ENCODE measurements at places on chromosomes 3 and 15.
A peak's percentile ranks its signal among the peaks of the same experiment; 100 is the strongest.

GRCh38 chr3:87795701-87796100 is 263.1 kb downstream of the CGGBP1 start:
- no peak for DNase-seq

- peak; percentile 82 for DNase-seq
Observed at GRCh38 chr3:12944849-12945248, 103.5 kb upstream of the RPL32 start.

GRCh38 chr3:109532257-109533216 is 195.2 kb upstream of the DPPA4 start:
- DNase-seq: no peak

DNA sequence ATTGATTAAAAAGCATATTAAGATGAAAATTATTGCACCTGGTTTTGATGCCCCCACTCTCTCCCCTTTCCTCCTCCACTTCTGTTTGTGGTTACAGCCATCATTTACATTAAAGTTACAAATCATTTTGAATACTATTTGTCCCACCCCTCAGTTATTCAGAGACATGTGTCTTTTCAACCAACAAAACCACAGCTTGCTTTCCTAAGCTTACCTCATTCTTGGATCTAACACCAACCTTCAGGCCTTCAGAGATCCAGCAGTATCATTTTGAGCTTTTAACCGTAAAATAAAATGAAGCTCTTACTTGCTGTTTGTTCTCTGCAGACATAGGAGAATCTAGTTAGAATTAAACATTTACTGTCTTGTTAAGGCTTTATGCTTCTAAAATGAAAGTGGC is 4.7 kb downstream of the PXYLP1 start:
- DNase-seq: no peak

DNA sequence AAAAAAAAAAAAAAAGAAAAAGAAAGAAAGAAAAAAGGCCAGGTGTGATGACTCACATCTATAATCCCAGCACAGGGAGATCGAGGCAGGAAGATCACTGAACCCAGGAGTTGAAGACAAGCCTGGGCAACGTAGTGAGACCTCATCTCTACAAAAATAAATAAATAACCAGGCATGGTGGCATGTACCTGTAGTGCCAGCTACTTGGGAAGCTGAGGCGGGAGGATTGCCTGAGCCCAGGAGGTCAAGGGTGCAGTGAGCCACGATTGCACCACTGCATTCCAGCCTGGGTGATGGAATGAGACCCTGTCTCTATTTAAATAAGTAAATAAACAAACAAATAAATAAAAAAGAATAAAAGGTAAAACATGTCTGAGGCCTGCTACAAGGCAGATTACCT is 39.3 kb upstream of the LACTB start:
- no peak for DNase-seq

DNA sequence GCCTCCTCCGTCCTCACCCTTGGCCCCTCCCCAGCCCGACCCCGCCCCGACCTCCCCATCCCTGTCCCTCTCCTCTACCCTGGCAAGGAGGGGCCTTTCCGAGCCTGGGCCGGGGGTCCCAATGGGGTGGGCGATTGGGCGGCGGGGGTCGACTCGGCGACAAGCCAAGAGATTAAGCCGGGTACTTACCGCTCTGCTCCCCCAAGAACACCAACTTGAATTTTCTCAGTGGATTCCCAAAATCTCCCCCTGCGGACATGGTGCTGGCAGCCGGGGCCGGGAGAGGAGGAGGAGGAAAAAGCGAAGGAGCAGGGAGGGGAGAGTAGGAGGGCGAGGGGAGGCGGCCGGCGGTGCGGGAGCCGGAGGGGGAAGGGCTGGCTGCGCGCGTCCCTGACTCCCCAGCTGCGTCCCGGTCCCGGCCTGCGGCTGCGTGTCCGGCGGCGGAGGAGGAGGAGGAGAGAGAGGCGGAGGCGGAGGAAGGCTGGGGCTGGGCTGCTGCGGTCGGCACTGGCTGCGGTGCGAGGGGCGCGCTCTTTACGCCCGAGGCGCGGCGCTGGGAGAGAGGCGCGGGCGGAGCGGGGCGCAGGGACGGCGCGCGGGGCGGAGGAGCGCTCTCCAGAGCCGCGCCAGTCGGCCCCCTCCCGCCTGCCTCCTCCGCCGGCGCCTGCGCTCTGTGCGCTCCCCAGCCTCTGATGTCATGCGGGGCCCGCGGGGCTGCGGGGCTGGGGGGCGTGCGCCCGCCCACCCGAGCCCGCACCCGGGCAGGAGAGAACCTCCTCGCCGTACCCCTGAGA is at the start of gene RAB6B:
Gene RAB6B (minus strand): TSS at position 675 of the 794 bp plus-strand sequence. CDS start 416 bp downstream, at position 259.
- DNase-seq: no peak

- no peak for DNase-seq
Observed at GRCh38 chr3:187958432-187959003, 195.4 kb upstream of the LPP start.

DNA sequence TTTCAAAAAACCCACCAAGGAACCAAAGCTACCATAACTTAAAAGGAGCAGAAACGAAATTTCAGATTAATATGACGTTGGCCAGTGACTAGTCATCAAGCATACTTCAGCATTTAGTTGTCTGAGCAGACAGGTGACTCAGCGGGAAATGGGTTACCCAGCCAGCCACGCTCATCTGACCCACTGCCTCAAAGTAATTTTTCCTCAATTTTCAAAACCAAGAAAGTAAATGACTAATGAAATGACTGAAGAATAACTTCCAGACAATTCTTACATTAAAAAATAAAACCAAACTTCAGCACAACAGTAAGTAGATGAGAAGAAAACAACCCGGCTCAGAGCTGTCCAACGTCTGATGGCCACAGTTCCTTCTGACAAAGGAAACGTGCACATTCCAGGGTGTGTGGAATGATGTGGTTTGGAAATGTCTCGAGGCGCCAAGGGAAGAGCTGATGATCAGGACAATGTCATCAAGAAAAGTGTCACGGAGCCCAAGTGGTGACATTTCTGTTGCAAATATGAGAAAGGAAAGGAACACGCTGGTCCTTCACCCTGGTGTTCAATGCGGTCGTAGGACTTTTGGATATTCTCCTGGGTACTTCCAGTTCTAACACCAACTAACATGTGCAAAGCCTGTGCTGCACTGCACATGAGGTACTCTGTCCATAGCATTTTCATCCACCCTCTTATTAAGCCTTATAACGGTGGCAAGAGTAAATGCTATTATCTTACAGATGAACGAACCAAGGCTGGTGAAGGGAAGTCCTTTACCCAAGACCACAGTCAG is 79.1 kb downstream of the FOXP1 start:
- no peak for DNase-seq

DNA sequence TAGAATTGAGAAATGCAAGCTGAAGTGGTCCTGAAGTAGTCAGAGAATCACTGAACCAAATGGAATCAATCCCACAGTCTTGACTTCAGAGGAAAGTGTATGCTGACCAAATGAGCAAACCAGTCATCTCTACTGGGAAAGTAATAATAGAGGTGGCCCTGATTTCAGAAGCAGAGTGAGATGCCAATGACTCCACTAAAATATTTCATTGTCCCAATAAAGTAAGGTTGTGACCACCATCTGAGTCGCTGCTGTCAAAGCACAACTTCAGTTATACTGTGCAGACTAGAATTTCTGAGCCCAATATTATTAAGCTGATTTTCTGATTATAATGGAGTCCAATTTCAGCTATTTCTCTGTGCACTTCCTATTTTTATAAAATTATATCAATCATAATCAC is 334.4 kb upstream of the THBS1 start:
- no peak for DNase-seq

GRCh38 chr15:45573961-45574629 is 13.1 kb upstream of the BLOC1S6 start:
- DNase-seq: no peak

DNA sequence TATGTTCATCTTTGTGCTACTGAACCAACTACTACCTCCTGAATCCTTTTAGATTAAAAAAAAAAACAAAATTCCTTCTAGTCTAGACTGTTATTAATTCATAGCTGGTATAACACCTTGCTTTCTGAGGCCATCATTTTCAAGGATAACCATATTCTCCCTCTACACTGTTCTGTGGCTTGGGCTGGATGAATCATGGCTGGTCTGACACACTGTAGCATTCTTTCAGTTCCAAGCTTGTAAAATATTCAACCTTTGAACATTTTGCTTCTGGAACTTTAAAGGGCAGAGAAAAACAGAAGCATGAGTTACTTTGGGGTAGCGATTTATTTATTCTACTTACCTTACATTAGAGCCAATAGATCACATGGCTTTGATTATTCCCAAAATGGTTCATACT is 7.6 kb downstream of the HSPBAP1 start:
- DNase-seq: no peak

- DNase-seq: no peak
Observed at GRCh38 chr15:27869697-27870281, 229.3 kb downstream of the OCA2 start.

DNA sequence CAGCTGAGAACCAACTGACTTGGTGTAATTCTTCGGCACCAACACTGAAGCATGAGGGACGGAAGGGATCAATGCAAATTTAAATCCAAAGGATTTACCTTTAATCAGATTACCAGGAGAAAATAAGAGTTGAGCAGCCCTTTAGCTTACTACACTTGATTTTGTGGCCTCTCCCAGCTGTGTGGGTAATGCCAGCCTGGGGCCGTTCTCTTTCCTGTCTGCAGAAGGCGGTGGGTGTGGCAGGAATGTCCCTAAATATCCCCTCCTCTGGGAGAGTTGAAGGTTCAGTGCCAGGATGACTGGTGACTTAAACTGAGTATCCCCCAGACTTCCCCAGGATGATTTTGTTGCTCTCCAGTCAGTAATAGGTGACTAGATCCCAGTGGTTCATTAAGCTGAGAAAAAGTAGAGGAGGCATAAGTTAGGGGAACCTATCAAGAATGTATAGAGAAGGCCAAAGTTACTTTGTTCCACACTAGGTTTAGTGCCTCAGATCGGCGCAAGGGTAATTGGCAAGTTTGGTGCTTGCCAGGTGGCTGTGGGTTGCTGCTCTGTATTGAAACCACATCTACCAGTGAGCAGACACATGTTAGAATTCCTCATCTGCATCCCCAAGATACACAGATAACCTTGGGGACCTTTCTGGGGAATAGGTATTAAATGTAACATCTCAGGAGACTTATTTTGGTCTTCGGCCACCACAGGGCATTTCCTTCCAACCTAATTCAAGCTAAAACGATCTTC is 23.1 kb downstream of the MAPKBP1 start:
- DNase-seq: no peak

DNA sequence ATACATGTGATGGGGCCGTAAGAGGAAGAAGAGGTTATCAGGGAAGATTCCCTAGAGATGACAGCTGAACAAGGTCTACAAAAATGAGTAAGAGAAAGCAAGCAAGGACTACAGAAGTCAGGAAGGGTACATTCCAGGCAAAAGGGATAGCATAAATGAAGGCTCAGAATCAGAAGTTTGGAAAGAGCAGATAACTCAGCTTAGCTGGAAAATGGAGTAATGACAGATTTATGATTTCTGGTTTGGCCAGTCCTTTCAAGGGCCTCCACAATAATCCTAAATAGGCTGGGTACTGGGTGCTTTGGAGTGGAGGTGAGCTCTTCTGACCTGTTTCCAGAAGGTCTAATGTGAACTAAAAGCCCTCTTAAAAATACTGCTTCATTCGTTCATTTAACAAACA is 110.7 kb downstream of the MYO5A start:
- DNase-seq: no peak
